ENCODE measurements at places on chromosomes 16 and 17. TPM values are rescaled to one million over a fixed set of nuclear protein-coding genes. Genes with fewer than 3 reads are reported as not detected.

Gene DNASE1L2
- 0.78 TPM for total RNA-seq

Gene ANKFN1
- total RNA-seq: not detected

Gene UBALD1
- total RNA-seq: 11.0 TPM

Gene RHBDF2
- 73.6 TPM for total RNA-seq

Gene DPEP2NB
- total RNA-seq: not detected

Gene TBC1D3
- not detected for total RNA-seq

Gene GPR139
- total RNA-seq: not detected

Gene KRTAP1-5
- not detected for total RNA-seq

Gene CIBAR2
- not detected for total RNA-seq

Gene NPTX1
- 0.08 TPM for total RNA-seq

Gene BRD7
- 30.1 TPM for total RNA-seq

Gene PITPNM3
- 9.1 TPM for total RNA-seq

Gene TNS4
- total RNA-seq: 305 TPM

Gene P2RX5
- total RNA-seq: 1.7 TPM

Gene HS3ST3B1
- total RNA-seq: 0.08 TPM

Gene KRTAP16-1
- total RNA-seq: not detected

Gene LDAF1
- total RNA-seq: 93.6 TPM

Gene PERCC1
- not detected for total RNA-seq

Gene OSGIN1
- 1.2 TPM for total RNA-seq

Gene CCL13
- not detected for total RNA-seq

Gene SLC9A5
- total RNA-seq: 1.2 TPM

Gene ADAD2
- not detected for total RNA-seq

Gene KAT7
- 17.1 TPM for total RNA-seq

Gene RPUSD1
- total RNA-seq: 43.2 TPM

Gene ZNF469
- total RNA-seq: 0.04 TPM

Gene ZP2
- total RNA-seq: not detected

Gene SLC38A8
- not detected for total RNA-seq

Gene CEP295NL
- total RNA-seq: not detected

Gene TMEM98
- total RNA-seq: 57.0 TPM

Gene SP6
- 2.5 TPM for total RNA-seq

Gene GINS2
- total RNA-seq: 6.5 TPM

Gene TBC1D3D
- not detected for total RNA-seq

Gene BAIAP2
- 55.8 TPM for total RNA-seq

Gene PRR15L
- not detected for total RNA-seq

Gene C16orf46
- total RNA-seq: 0.11 TPM

Gene GAS2L2
- not detected for total RNA-seq

Gene LRRC37B
- total RNA-seq: 1.5 TPM

Gene SCN4A
- total RNA-seq: not detected

Gene GDPD3
- 0.55 TPM for total RNA-seq

Data from hair follicular keratinocyte (primary cell).